T-helper 1 cell (primary cell): ENCODE measurements at places on chromosomes 13 and 19.

- no peak for DNase-seq
Observed at GRCh38 chr13:113963376-113963775, 10.5 kb downstream of the C13orf46 start.

GRCh38 chr13:23547000-23547590, 23.1 kb upstream of the TNFRSF19 start:
- no peak for DNase-seq

GRCh38 chr19:48271531-48272151, 1.8 kb downstream of the ZNF114 start:
- no peak for DNase-seq

- no peak for DNase-seq
Observed at GRCh38 chr19:20422216-20423205, 143.1 kb downstream of the ZNF737 start.

DNA sequence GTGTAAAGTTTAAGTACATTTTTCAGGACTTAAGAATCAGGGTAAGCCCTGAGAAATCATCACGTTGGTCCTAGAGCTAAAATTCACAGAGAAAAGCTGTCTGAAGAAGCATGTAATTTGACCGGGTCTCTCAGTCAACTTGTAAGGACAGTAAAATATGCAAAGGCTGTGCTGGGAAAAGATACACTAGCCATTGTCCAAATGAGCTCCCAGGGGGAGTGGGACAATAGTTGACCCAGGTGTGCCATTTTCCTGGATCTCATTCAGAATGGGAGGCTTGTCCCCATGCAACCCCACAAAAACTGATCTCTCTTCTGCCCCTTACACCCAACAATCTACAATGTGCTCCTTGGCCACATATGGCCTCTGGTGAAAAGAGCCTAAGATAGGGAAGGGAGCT, 437.9 kb downstream of the KLF12 start:
- no peak for DNase-seq

GRCh38 chr13:33201659-33202058, 83.9 kb downstream of the STARD13 start:
- no peak for DNase-seq

GRCh38 chr19:34096020-34096915, 76.0 kb upstream of the LSM14A start:
- DNase-seq: no peak

- DNase-seq: no peak
Observed at GRCh38 chr13:37534181-37534580, 64.4 kb downstream of the POSTN start.

DNA sequence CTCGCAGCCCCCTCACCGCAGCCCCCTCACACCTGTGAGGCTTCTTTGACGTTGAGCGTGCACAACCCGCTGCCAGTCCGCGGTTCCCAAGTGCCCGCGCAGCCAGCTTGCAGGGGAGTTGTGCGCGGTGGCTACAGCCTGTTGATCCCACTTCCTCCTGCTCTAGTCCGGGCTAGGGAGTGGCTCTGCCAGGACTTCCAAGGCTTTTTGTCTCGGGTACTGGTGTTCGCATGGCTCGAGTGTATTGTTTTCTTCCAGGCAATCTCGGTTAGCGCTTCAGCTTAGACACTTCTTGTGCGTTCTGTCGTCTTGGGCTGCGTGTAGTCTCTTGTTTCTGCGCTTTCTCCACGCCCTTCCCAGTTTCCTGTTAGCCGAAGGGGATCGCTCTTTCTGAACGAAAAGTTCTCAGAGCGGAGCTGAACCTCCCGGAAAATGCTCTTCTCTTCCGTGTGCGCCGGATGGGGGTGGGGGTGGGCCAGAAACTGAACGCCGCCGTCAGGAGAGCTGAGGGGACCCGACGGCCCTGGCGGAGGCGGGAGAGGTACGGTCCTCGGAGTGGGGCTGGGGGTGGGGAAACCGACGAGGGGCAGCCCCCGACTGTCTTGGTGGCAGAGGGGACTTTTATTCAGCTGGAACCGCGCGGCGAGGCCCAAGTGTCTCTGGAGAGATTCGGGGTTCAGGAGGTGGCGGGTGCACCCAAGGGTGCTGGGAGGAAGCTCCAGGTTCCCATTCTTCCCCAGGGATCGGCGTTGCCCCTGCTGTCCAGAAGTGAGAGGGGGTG, 697 bp upstream of the DGKH start:
- peak; percentile 19 for DNase-seq

- DNase-seq: no peak
Observed at GRCh38 chr13:43880214-43880855, 631 bp downstream of the LACC1 start.

- DNase-seq: no peak
Observed at GRCh38 chr19:791567-792305, 5.5 kb upstream of the PTBP1 start.

- no peak for DNase-seq
Observed at GRCh38 chr13:78764665-78765064, 105.7 kb upstream of the OBI1 start.

- no peak for DNase-seq
Observed at GRCh38 chr19:1210227-1210538, 4.6 kb downstream of the STK11 start.

- no peak for DNase-seq
Observed at GRCh38 chr13:36950330-36950729, 30.3 kb upstream of the SMAD9 start.

DNA sequence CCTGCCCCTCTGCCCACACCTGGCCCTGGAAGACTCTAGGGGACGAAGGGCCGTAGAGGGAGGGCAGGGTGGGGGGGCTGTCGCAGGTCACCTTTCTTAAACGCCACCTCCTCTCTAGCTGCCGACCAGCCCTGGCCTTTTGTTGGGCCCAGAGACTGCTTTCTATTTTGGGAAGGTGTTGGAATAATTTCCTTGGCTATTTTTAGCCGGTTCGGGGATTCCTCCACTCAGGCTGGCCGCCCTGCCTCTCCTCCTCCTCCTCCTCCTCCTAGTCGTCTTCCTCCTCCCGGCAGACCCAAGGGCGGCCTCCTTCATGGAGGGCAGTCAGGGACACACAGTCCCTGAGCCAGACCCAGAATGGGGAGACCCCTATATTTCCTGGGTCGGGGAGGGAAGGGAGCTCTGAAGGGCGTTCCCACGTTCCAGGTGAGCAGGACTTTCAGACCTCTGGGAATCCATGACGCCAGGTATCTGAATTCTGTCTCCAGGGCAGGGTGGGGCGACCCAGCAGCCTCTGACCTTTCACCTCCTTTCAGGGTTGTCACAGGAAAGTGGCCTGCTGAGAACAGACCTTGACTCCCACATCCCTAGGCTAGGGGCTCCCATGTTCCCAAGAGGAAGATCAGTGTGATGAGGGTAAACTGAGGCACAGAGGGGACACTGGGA, 19.9 kb downstream of the GADD45B start:
- no peak for DNase-seq

DNA sequence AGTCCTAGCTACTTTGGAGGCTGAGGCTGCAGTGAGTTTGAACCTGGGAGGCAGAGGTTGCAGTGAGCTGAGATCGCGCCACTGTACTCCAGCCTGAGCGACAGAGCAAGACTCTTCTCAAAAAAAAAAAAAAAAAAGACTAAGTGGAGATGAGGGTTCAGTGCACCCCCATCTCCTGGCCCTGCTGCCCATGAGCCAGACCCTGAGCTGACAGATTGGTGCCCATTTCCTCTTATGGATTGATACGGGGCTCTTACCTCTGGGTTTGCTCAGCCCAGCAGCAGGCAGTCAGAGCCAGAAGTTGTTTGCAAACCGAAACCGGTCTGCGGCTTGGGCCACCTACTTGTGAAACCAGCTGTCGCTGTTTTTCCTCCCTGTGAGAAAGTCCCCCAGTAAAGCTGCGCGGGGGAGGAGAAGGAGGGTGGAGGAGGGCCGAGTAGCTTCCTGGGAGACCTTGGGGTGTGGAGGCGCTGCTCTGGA, 36.9 kb downstream of the ARRDC2 start:
- DNase-seq: peak; percentile 58

GRCh38 chr13:98285852-98286594, 109.0 kb upstream of the RNF113B start:
- no peak for DNase-seq

- DNase-seq: no peak
Observed at GRCh38 chr19:3292958-3293529, 68.6 kb downstream of the CELF5 start.

DNA sequence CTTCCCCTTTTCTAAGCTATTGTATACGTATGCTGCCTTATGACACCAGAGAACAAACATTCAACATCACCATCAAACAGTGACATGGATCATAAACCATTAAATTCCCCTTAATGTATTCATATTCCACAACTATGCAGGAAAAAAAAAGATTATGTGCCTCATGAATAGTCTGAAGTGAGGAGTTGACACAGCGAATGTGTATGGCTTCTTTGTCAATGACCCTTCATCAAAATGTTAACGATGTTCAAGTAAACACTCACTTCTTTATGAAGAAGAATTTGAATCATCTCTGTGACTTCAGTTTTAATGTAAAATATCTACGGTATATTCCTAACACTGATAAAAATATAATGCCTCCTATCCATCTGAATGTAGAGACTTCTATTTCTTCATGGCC, 44.6 kb downstream of the SMAD9 start:
- no peak for DNase-seq

GRCh38 chr13:59157181-59157580, 1006.5 kb downstream of the DIAPH3 start:
- no peak for DNase-seq

DNA sequence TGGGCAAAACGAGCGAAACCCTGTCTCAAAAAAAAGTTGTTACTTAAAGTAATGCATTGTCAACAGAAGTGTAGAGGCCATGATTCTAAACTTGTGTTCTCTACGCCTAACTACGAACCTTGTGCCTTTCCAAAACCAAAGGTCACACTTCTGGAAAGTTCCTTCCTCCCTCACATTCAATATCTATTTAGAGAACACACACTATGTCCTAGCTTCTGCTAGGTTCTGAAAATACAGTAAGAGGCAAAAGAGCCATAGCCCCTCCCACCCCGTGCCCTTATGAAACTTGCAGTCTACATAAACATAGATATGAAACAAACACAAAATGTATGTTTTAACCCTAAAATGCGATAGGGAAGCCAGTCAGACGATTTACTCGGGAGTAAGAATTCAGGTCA, 36.4 kb downstream of the RNF6 start:
- no peak for DNase-seq

DNA sequence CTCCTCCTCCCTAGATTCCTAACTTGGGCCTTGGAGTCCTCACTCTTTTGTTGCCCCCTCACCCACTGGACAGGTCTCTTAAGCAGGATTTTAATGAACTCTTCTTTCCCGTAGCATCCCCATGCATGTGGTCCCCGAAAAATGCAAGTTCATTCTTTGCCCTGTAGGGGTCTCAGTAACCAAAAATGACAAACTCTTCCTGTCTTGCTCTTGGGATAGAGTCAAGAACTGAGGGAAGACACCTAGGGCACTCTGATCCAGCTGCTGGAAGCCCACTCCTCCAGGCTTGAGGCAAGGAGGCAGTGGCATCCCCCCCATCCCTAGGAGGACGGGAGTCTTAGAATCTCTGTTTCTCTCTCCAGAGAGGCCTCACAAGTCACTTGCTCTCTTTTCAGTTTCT, 987.0 kb downstream of the DIAPH3 start:
- DNase-seq: no peak

GRCh38 chr13:33480561-33480960, 195.0 kb upstream of the STARD13 start:
- DNase-seq: no peak

GRCh38 chr13:110114316-110114715, 192.6 kb downstream of the COL4A1 start:
- no peak for DNase-seq

- DNase-seq: no peak
Observed at GRCh38 chr19:6384381-6384780, 8.6 kb downstream of the GTF2F1 start.

GRCh38 chr13:111152844-111153243, 37.7 kb downstream of the ARHGEF7 start:
- no peak for DNase-seq

DNA sequence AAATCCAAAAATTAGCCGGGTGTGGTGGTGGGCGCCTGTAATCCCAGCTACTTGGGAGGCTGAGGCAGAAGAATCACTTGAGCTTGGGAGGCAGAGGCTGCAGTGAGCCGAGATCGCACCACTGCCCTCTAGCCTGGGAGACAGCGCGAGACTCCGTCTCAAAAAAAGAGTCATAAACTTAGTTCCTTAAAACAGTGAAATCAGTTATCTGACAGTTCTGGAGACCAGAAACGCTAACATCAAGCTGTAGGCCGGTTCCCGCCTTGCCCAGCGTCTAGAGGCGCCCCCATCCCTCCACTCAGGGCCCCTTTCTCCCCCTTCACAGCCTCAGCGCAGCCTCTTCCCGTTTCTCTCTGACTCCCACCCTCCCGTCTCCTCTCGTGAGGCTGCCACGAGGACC, 11.9 kb downstream of the ADAT3 start:
- no peak for DNase-seq

- no peak for DNase-seq
Observed at GRCh38 chr19:54473071-54473891, at the start of gene CDC42EP5. Gene CDC42EP5, minus strand, starts transcription at chr19:54473296. Its CDS starts 7,749 bp downstream, at chr19:54465547.

DNA sequence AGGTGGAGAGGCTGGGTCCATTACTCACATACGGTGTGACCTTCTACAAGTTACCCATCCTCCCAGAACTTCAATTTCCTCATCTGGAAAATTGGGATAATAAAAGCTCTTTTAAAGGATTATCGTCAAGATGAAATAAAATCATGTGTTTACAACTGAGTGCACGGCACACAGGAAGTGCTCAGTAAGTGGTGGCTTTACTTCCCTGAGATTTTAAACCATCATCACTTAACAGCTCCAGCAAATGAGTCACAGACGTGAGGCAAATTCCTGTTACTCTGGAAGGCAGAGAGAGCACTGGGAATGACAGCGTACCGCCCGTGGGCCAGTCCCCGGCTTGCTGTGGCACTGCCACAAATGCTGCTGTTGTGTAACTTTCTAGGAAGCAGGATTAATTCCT, 64.1 kb downstream of the MRPL57 start:
- DNase-seq: no peak

DNA sequence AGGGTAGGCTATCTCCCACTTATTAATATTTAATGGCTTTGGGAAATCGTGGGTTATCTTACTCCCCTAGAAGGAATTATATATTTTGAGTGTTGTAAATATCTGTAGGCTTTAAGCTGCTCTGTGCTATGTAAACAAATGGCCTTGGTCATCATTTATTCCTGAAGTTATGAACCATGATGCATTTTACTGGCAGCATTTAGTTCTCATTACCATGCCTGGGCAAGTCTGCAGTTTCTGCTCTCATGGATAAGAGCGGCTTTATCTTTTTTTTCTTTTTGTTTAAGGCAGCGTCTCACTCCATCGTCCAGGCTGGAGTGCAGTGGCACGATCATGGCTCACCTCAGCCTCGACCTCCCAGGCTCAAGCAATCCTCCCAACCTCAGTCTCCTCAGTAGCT, 156.1 kb downstream of the IRS2 start:
- no peak for DNase-seq

- peak; percentile 45 for DNase-seq
Observed at GRCh38 chr19:11125994-11126685, 29.4 kb downstream of the SPC24 start.

- DNase-seq: no peak
Observed at GRCh38 chr13:42478531-42479156, 95.3 kb upstream of the TNFSF11 start.
